ENCODE measurements at places on chromosomes 13 and 19. TPM values are rescaled to one million over a fixed set of nuclear protein-coding genes. Genes with fewer than 3 reads are reported as not detected.

Gene CPB2
- polyA plus RNA-seq: not detected

Gene VSIG10L
- polyA plus RNA-seq: 0.94 TPM

Gene HAUS8
- polyA plus RNA-seq: 9.6 TPM

Gene ZNF534
- not detected for polyA plus RNA-seq

Gene GTF2F1
- polyA plus RNA-seq: 44.8 TPM

Gene CBLC
- 0.04 TPM for polyA plus RNA-seq

Data from endothelial cell of umbilical vein (primary cell).